Gastroesophageal sphincter (tissue), 4 donors: ENCODE measurements at places on chromosomes 11 and 22. TPM values are rescaled to one million over a fixed set of nuclear protein-coding genes. Genes with fewer than 3 reads are reported as not detected.

The XKR3 gene
- not detected for total RNA-seq

The E2F8 gene
- not detected for total RNA-seq

The PRR5L gene
- total RNA-seq = 7.4 TPM

The PGA4 gene
- total RNA-seq = 8.8 TPM

The LGR4 gene
- 34.4 TPM for total RNA-seq

The MUC6 gene
- total RNA-seq = 0.77 TPM

The MUC15 gene
- total RNA-seq = not detected

The H19 gene
- 77.5 TPM for total RNA-seq

The KDM2A gene
- total RNA-seq = 68.0 TPM

The PRG2 gene
- not detected for total RNA-seq

The DNAJB7 gene
- not detected for total RNA-seq

The ARHGAP42 gene
- 12.1 TPM for total RNA-seq

The ZDHHC5 gene
- total RNA-seq = 34.3 TPM

The FIBIN gene
- total RNA-seq = 143 TPM

The PATE4 gene
- total RNA-seq = not detected

The CASP4 gene
- 86.6 TPM for total RNA-seq

The MRGPRX3 gene
- not detected for total RNA-seq
